H1 (cell line): ENCODE measurements at places on chromosomes 5 and 9.
A peak's percentile ranks its signal among the peaks of the same experiment; 100 is the strongest.

GRCh38 chr9:135053133-135053532, 34.3 kb upstream of the OLFM1 start:
- no peak for DNase-seq

DNA sequence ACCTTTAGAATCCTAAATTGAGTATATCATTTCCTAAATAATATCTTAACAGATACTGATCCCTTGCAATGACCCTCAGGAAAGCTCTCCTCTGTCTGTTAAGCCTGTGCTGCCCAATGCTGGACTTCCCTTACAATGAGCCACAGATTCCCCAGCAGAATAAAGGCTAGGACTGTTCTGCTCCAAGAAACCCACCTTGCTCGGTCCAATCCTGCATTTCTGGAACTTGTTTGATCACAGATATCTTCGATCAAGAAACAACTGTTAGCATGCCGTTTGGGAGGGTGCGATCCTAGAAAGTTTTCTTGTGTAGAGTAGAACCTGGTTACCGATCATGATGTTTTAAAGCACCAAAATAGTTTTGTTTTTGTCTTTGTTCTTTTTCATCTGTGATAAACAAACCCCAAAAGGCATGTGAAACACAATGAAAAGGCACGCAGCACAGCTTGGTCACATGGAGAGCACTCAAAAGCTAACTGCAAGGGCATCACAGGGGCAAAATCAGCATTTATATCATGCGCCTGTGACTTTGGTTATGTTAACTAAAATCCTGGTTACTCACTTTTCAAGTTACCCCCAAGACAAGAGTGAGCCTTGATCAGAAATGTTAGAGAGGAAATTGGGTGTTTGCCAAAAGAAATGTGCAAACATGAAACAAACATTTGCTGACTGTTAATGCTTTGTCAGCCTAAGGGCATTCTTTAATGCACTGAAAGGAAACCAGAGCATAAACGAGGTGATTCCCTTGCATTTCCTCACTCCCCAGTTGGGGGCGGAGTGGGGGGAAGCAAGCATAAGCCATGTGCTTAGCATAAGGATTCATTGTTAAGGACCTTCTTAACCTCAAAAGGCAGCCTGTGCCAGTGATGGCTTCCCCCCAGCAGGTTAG, 61.9 kb upstream of the ADAMTS16 start:
- peak; percentile 63 for DNase-seq

- no peak for DNase-seq
These were observed 48.1 kb downstream of the OTULIN start for GRCh38 chr5:14712666-14713065.

DNA sequence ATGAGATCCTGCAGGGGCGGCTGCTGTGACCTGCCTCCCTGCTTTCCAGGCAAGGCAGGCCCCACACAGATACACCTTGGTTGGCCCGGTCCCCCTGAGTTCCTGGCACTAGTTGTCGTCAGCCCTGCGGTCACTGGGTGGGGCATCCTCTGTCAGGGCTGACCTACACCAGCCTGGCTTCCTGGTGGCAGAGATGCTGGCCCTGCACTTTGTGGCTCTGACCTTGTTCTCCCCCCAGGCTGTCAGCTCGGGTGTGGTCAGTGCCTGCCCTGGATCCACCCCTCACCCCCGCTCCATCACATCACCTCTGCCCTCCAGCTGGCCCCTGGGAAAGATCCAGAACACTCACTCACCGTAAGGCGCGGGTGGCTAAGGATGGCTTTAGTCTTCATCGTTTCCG, 74.1 kb downstream of the PHF2 start:
- no peak for DNase-seq

DNA sequence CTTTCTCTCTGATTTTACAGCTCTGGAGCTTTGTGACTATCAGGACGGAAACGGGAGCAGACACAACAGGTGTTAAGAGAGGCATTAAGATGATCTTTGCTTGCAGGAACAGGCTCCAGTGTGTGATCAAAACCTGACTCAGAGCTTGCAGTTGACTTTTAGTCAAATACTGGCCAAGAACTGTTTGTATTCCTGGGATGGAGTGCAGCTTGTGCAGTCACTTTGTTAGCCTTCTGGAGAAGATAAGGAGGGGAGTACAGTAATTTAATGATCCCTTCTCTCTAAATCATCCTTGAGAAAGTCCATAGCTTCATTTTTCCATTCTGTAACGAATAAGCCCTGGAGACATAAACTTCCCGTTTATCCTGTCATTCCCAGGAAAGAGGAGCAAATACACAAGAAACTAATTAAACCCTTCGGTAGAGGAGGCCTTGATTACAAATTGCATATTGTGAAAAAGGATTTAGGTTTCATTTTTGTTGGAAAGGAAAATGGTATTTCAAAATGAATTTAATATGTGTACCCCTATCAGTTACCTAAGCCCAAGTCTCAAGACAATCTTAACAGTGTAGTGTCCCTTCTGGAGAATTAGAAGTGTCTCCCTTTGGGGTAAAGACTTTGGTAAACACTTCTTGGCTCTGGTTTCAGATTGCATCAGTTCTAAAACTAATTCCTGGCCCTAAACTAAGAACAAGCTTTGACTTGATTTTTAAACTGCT, 3.1 kb upstream of the STOM start:
- no peak for DNase-seq

- DNase-seq = no peak
These were observed 11.2 kb downstream of the MVB12B start for GRCh38 chr9:126337729-126338372.

- DNase-seq = no peak
These were observed 26.1 kb downstream of the CHD1 start for GRCh38 chr5:98902733-98903132.

- DNase-seq = no peak
These were observed 122.5 kb upstream of the RASGRF2 start for GRCh38 chr5:80837679-80838078.

- DNase-seq = no peak
These were observed 252.5 kb downstream of the TRPM3 start for GRCh38 chr9:70868661-70869652.

DNA sequence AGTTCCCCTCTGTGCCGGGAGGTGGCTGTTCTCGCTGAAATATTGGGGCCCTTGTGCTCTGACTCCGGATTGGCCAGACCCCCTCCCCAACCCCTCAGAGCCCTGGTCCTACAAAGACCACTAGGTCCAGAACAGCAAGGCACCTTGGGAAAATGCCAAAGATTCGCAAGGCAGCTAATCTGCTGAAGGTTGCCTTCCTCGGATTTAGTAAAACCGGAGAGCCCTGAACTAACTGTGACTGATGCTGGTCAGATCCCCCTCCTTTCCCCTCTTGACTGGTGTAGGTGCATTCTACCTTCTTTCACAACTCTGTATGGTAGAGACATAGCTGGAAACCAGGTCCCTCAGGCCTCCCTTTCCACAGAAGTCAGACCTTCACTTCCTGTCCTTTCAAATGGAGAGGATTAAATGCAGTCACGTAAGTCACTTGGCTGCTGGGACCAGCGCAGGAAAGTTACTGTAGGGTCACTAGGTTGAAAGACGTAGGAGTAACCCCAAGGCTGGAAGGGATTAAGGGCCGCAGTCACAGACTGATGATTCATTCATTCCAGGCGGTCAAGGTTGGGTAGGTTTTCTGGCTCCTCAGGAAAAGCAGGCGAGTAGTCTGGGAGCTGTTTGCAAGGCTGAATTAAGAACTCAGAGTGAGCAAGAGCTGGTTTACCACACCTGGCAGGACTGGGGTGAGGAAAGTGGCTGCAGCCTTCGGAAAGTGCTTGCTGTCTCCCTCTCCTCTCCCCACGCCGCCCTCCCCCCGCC, 5.3 kb downstream of the BARX1 start:
- peak; percentile 61 for DNase-seq

DNA sequence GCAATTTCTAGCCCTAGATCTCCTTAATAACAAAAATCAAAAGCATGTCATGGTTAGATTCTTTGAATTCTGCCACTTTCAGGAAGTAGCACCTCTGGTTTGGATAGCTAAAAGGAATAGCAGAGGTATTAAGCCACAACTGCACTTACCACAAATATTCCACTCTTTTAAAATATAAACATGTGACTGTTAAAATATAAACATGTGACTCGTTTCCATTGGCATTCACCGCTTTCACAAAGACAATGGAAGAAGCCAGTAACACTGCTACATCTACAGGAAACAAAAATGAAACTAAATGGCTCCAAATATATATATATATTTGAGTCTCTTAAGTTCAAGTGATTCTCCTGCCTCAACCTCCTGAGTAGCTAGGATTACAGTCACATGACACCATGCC, 222.9 kb downstream of the ARL15 start:
- no peak for DNase-seq

DNA sequence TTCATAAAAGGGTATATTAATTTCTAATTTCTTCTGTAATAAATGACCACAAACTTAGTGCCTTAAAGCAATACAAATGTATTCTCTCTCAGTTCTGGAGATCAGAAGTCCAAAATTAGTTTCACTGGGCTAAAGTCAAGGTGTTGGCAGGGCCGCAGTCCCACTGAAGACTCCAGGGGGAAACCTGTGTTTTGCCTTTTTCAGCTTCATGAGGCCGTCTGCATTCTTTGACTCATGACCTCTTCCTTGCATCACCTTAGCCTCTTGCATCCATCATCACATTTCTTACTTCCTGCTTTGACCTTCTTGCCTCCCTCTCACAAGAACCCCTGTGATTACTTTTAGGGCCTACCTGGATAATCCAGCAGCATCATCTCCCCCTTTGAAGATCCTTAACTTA, 42.0 kb upstream of the ALDH1B1 start:
- no peak for DNase-seq

GRCh38 chr5:100306000-100306399, 229.2 kb upstream of the FAM174A start:
- DNase-seq = no peak

- DNase-seq = no peak
These were observed 67.2 kb downstream of the MVB12B start for GRCh38 chr9:126393876-126394275.

DNA sequence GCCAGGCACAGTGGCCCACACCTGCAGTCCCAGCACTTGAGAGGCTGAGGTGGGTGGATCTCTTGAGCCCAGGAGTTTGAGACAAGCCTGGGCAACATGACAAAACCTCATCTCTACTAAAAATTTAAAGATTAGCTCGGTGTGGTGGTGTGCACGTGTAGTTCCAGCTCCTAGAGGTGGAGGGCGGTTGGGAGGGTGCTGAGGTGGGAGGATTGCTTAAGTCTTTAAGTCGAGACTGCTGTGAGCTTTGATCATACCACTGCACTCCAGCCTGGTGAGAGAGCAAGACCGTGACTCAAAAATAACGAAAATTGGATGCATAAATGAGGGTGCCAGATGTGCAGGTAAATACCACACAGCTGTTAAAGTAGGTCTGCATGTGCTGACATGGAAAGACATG, 39.3 kb upstream of the TDRD7 start:
- no peak for DNase-seq

GRCh38 chr5:173455599-173455957, 127.4 kb upstream of the STC2 start:
- DNase-seq = no peak

- no peak for DNase-seq
These were observed 2.9 kb upstream of the CSF2 start for GRCh38 chr5:132070460-132071337.

DNA sequence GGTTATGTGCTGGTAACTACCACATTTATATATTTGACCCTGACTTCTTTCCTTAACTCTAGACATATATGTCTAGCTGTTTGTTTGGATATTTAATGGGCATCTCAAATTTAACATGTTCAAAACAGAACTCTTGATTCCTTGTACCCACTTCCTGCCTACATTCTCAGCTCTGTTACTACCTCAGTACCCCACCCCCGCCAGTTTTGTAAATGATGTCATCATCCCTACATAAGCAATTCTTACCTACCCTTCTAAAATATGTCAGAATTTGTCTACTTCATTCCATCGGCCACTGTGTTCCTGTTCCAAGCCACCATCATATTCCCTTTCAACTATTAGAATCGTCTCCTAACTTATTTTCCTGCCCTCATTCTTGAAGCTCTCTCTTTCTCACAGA, 4.8 kb downstream of the RAD50 start:
- no peak for DNase-seq

GRCh38 chr9:34991607-34992375, 2.2 kb downstream of the DNAJB5 start:
- no peak for DNase-seq

- no peak for DNase-seq
These were observed 172.2 kb downstream of the NFIB start for GRCh38 chr9:14141699-14142098.

- DNase-seq = peak; percentile 76
These were observed 26.3 kb downstream of the PTGES start for GRCh38 chr9:129726322-129727160.

- DNase-seq = no peak
These were observed 547.7 kb downstream of the MAT2B start for GRCh38 chr5:164053123-164053522.

DNA sequence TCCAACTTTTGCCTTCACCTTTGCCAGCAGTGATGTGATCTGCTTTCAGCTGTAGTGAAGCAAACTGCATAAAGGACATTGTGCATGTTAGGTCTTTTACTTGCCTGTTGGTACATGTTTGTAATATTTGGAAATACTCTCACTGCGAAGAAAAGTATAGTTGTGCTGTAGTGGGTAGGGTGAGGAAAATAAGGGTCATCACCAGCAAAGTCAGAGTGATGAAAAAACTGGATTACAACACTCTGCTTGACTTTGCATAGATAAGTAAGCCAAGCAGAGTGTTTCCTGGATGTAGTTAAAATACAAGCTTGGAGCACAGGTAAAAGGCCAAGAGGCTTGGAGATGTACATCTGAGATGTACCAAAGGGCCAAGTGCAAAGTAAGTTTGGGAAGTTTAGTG, 16.7 kb downstream of the TGFBR1 start:
- DNase-seq = no peak

DNA sequence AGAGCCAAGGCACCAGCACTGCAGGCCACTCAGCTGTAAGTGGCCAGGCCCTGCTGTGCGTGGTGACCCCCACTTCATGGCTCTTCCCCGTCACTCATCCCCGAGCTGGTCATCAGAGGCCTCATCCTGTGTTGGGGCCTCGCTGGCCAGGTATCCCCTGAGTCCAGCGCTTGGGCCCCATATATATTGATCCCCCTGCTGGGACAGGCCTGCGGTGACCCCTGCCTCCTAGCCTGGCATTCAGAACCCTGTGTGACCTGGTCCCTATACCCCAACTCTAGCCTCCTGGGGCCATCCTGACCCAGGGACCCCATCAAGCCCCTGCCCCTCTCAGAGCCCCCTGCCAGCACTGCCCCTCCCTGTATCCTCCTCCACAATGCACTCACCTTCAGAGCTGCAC, 12.7 kb downstream of the GBGT1 start:
- no peak for DNase-seq

DNA sequence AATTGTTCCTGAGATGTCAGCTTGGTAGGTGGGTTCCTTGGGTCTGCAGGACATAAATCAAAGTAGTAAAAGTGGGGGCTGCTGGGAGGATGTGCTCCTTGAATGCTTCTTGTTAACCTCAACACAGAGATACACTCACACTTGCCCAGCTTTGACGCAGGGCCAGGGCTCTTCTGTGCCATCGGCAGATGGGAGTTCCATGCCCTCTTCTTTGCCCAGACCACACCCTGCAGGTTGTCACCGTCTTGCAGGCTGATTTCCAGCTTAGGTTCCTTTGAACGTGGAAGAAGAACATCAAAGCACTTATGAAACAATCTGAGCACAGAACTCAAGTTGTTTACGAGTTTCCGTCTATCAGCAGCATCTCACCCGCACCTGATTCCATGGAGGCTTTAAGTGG, 11.0 kb downstream of the DBH start:
- no peak for DNase-seq
